Fibroblast of skin of right biceps (primary cell): ENCODE measurements at places on chromosomes 5 and 9.

- no peak for DNase-seq
These were observed 93.0 kb downstream of the PHF2 start for GRCh38 chr9:93669116-93669957.

DNA sequence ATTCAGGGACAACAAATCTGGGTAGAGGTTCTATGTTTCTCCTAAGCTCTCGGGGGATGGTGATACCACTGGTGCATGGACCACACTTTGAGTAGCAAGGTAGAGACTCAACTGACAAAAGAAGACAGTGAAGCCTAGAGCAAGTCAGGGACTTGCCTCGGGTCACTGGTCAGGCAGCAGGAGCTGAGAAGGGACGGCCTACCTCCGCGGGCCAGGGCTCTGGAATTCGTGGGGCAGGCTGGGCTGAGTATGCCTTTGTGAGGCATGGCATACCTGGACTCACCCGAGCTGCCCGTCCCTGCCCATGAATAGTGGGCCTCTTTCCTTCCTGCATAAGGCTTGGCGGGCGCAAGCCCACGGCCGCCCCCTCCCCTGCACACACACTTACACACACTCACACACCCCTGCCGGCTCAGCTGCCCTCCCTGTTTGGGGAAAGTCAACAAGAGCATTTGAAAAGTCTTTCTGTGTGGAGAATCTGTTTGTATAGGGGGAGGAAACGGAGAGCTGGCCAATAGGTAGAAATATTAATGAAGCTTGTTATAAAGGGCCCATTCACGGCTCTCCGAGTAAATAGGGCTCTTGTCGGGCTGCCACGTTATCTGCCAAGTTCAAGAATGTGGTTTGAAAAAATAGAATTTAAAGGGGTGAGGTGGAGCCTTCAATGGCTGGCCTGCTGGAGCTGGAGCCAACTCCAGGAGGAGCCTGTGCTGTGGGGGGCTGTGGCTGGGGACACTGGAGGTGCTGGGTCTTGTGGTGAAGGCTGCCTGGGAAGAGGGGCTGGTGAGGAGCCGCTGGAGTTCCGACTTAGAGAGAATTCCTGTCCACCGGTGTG lies 19.1 kb upstream of the KIF12 start:
- DNase-seq = no peak

GRCh38 chr5:128263357-128263756 lies 179.8 kb downstream of the SLC12A2 start:
- DNase-seq = no peak

- peak; percentile 58 for DNase-seq
These were observed 44.7 kb downstream of the ERAP1 start for GRCh38 chr5:96763026-96763425.

DNA sequence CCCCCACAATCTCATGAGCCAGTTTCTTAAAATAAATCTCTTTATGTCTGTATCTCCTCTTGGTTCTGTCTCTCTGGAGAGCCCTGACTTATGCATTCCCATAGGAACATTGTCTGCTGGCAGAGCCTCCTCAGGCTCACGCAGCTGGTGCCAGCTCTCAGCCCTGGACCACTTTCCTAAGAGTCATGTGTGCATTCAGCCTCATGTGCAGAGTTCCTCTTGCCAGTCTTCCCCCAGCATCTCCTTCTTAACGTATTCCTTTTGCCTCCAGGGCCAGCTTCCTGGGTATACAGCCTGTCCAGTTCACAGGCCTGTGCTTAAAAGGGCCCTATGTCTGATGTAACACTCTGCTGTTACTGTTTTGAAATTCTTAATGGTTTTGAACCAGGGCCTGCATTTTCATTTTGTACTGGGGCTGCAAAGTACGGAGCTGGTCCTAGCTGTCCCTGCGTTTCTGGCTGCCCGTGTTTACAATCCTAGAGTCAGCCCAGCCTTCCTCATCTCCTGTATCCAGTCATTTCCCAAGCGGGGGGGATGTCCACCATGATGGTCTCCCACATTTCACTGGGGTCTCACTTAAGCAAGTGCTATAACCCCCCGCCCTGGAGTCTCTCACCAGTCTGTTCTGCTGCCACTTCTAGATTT lies 18.1 kb downstream of the ANKRD33B start:
- no peak for DNase-seq

DNA sequence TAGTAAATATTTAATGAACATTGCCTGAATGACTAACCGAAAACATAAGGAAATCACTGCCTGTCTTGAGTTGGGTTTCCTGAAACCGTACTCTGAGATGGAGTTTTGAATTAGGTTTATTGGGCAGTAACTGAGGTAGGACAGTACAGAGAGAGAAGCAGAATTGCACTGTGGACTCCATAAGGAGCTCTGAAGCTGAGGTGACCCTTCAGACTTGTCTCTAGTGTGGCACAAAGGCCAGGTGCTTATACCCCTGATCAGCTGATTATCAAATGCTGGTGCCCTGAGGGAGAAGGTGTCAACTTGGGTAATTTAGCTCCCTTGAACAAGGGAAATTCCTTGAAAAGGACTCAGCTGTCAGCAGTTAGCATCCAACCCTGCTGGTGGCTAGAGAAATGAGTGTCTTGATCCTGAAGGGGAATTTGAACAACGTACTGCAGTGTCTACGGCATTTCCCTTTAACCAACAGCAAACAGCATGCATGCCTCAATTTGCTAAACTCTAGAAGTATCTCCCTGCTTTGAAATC lies 135.0 kb upstream of the SMARCA2 start:
- DNase-seq = no peak

DNA sequence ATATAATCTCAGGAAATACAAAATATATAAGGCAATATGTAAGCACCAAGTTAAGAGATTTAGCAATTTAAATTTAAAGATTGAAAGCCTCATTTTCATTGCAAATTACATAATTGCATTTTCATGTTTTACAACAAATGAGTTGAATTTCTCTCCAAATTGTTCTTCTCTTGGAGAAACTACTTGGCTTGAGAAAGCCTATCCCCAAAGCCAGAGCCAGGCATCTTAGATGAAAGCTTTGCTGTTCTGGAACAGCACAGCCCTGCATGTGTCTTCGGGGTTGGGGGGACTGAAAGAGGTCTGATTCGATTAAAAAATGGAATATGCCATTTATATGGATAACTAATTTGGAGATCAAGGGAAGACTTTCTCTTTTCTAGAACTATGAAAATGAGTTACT lies 212.0 kb downstream of the PARP8 start:
- DNase-seq = no peak

- no peak for DNase-seq
These were observed 3.4 kb downstream of the PLEKHG4B start for GRCh38 chr5:95241-95980.

GRCh38 chr5:96896806-96897205 lies 20.5 kb downstream of the ERAP2 start:
- DNase-seq = no peak
